Hypothalamus (tissue), 51 donors: ENCODE measurements at places on chromosomes 4 and X.
A peak's percentile ranks its signal among the peaks of the same experiment; 100 is the strongest.

DNA sequence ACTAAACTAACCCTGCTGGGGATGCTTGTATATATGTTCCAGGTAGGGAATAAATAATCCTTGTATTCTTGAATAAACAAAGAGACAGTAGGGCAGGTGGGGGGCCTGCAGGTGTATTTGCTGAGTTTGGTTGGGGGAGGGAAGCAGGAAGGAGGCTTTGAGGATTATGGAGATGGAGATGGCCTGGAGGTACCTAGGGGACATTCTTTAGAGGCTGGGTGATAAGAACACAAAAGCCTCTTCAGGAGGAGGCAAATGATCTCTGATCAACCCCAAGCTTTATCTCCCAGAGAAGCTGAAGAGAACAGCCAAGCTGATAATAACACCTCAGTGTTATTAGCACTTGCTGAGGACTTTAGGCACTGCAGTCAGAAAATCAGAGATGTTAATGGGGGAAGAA, 187.7 kb downstream of the MGST2 start:
- no peak for DNase-seq

DNA sequence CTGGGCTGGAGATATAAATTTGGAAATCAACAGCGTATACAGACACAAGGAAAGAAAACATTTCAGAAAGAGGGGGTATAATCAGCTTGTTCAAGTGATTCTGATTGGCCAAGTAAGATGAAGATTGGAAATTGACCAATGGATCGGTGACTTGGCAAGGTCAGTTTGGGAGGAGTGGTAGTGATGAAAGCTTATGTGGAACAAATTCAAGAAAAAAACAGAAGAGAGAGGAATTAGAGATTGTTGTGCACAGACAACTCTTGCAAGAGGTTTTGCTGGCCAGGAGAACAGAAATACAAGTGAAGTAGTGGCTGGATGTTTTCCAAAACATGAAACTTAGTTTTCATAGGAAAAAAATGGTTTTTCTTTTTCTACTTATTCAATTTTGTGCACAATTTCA, 16.3 kb downstream of the CD38 start:
- no peak for DNase-seq

GRCh38 chr4:80336582-80336981, 1.1 kb downstream of the CFAP299 start:
- no peak for DNase-seq

DNA sequence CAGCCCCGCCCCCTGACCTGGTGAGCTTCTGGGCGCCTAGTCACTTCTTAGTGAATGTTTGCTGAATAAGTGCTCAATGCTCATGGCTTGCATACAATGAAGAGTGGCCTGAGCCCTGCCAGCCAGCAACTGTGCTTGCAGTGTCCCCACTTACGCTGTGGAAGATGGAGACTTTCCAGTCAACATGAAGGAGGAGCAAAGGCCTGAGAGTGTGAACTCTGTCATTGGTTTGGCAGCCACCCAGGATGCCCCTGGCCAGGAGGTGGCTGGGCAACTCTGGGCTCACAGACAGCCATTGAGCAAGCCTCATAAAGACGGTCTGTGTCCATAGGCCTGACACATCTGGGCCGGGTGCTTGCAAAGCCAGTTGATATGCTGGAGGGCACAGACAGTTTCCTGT, 72.1 kb upstream of the MAMLD1 start:
- DNase-seq = peak; percentile 81

- no peak for DNase-seq
Measured at GRCh38 chrX:13464599-13465275, 104.7 kb upstream of the EGFL6 start.

GRCh38 chr4:183657564-183657963, 1.4 kb downstream of the RWDD4 start:
- DNase-seq = no peak

DNA sequence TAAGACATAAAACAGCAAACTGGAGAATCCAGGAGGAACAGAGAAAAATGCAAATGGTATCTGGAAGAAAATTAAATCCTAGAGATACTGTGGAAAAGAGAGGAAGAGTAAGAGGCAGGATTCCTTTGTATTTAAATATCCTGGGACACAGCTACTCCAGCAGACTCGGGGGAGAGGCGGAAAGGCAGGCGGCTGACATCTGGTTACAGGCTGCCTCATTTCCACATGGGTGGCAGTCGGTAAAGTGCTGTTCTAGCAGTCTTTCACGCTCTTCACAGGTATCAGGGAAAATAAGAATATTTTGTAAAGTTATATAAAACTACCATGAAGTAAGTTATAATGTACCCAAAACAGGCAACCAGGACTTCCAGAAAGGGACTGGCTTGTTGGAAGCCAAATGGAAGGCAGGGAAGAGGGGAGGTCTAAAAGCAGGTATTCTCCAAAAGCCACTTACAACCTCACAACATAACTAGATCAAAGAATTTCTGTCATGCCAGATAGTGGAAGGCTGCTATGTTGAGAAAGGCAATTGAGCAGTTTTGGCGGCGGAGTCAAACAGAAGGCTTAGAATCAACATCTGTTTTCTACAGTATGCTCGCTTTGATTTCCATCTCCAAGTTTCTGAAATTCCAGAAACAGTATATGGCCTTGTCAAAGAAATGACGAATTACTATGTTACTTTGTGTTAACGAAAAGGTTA, 1.3 kb upstream of the TIGD2 start:
- no peak for DNase-seq

- no peak for DNase-seq
Measured at GRCh38 chr4:40516651-40517050, 113.0 kb downstream of the RBM47 start.

DNA sequence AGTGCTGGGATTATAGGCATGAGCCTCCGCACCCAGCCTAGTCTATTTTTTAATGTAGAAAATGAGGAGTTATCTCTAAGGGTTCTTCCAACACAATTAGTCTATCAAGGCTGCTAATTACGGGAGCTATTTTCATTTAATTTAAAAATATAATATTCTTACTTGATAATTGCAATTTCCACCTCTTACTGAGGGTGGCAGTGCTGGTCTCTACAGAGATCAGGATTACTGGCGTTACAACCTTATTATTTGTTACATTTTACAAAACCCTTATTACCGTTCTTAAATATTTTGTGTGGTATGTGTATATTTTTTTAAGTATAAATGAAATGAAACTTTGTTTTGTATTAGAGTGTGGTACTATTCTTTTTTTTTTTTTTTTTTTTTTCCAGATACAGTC, 17.6 kb upstream of the GK start:
- DNase-seq = no peak

GRCh38 chr4:8129785-8130184, 28.8 kb downstream of the ABLIM2 start:
- no peak for DNase-seq

DNA sequence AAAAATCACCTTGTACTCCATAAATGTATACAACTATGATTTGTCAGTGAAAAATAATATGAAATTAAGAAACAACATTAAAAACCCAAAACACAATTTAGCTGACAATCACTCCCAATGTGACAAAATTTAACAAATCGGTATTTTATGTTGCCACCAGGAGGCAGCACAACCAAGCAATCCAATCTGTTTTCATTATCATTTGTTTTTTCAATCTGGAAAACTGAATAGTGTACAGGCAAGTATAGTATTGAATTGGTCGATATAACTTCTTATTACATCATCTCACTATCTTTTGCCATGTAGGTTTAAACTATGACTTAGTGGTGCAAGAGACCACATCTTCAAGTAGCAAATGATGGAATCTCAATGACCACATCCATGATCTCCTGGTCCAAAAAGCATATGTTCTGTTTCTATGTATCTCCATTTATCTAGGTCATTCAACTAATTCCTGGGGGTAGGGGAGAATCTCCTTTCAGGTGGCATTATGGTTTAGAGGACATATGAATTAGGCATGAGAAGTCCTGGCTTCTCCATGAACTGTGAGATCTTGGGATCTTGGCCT, 112.9 kb upstream of the AGA start:
- no peak for DNase-seq

DNA sequence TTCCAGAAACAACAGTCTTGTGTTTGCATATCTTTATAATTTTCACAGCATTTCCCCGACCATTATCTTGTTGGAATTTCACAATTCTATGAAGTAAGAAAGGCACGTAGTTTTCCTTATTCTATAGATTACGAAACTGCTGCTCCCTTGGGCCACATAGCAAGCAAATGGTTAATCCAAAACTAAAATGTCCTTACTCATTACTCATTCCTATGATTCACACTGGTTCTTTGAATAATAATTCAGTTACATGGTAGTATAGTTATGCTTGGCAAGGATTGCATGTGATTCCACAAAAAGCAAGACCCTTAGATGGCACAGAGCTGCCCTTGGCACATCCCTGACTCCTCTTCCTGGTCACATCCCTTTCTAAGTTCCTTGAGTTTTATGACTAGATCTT, 51.2 kb downstream of the OR13H1 start:
- no peak for DNase-seq

DNA sequence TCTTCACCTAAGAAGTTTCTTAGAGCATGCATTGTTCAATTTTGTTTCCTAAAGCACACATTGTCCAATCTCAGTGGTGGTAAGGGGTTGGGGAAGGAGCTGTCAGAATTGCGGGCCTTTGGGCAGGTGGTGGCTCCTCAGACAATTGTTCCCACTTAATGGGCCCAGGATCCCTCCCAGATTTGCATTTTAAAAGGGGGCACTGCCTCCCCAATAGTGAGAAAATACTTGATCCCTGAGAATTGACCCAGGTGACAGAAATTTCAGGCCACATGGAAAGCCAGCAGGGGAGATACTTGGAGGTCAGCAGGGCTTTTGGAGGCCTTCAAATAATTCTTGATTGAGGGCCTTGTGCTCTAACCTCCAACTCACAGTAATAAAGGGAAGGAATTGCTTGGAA, 217.1 kb downstream of the ZNF674 start:
- no peak for DNase-seq

DNA sequence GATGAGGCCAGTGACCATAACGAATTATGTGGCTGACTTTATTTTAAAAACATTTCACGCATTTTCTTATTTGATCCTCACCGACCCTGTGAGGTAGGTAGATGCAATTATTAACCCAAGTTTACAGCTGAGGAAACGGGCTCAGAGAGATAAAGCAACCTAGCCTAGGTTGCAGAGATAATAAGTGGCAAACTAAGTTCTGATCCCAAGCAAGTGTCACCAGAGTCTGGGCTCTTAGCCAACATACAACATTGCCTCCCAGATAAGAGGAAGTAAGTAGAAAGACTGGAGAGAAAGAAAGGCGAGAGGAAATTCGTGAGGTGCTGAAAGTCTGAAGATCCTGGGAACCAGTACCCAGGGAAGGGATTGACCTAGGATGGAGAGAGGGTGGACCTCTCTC, 77.4 kb upstream of the GPR50 start:
- no peak for DNase-seq

GRCh38 chr4:144283526-144283925, 143.0 kb upstream of the GYPA start:
- DNase-seq = no peak

DNA sequence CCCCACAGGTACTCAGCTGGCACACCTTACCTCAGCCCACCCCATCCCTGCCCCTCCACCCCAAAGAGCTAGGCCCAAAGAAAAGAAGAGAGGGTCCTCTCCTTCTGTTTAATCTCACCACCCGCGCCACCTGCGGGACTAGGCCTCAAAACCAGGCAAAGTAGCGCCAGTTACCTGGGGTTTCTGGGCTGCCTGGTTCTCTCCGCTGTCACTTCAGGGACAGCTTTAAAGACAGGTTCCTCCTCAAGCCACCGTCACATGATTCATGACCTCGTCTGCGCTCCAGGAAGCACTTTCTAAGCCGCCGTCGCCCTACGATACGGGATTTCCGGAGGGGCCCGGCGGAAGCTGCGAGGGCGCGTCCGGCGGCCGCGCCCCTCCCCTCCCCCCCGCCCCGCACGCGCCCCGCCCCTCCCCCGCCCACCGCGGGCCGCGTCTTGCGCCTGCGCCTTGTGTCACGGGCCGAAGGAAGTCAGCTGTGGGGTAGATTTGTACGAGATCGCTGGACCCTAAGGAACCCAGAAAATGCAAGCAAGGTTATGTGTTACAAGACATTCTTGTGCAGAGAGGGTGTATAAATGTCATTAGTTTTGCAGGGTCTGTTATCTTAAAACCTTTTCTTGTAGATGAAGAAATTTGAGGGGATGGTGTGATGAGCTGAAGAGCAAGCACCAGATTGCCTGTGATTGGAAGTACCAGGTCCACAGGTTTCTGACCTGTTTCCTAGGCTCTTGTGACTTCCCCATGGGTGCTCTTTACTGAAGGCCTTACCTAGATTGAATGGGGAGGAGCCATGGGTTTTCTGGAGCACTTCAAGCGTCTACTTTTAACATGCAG, at the start of gene LAMTOR3:
LAMTOR3 (minus strand) TSS at position 267 of the 837 bp plus-strand sequence. CDS start 464 bp downstream, outside the sequence.
- DNase-seq = peak; percentile 81

DNA sequence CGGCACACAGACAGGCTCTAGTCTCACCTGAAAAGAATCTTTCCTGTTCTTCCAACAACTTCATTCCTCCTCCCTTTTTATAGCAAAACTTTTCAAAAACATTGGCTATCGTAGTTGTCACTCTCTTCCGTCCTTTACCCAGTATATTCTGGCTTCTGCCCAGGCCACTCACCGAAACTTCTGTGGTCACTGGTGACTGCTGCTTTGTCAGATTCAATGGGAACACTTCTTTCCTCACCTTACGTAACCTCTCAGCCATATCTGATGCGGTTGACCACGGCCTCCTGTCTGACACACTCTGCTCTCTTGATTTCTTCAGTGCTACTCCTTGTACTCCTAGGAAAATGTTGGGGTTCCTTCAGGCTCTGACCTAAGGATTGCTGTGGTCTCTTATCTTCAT, 9.2 kb upstream of the RNF150 start:
- DNase-seq = no peak

DNA sequence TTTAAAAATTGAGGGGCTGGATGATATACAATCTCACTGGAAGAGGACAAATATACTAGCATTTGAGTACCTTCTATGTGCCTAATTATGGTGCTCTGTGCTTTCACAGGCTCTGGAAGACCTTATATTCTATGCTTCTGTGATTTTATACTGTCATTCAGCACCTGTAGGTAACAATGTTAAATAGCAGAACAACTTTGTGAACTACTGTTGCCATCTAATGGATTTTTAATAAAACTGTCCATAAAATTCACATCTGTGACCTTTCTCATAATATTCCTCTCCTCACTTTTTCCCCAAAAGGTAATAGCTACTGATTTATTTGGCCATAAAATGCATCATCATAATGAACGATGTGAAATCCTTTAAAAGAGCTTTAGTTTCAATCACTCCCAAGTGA, 21.9 kb downstream of the POU3F4 start:
- no peak for DNase-seq
